Activated CD4-positive, alpha-beta T cell treated with anti-CD3 and anti-CD28 coated beads, Interleukin-2, amount 50 U/mL, for 24 hours (primary cell): ENCODE measurements at places on chromosomes 2 and 18.

DNA sequence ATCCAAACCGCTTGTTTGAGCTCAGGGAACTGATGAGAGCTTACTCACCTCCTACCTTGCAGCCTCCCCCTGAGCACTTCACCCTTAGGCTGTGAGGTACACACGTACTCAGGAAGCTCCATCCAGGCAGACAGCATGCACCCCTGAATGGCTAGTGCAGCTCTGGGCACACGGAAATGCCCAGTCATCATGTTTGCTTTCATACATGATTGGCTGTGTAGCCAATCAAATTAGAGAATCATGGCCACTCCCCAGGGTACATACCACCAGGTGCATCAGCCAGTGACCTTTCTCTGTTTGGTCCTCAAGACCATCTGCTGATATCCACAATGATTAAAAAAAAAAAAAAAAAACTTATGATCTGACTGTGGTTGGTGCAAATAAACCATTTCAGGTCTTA is 42.1 kb downstream of the RNF152 start:
- no peak for DNase-seq

DNA sequence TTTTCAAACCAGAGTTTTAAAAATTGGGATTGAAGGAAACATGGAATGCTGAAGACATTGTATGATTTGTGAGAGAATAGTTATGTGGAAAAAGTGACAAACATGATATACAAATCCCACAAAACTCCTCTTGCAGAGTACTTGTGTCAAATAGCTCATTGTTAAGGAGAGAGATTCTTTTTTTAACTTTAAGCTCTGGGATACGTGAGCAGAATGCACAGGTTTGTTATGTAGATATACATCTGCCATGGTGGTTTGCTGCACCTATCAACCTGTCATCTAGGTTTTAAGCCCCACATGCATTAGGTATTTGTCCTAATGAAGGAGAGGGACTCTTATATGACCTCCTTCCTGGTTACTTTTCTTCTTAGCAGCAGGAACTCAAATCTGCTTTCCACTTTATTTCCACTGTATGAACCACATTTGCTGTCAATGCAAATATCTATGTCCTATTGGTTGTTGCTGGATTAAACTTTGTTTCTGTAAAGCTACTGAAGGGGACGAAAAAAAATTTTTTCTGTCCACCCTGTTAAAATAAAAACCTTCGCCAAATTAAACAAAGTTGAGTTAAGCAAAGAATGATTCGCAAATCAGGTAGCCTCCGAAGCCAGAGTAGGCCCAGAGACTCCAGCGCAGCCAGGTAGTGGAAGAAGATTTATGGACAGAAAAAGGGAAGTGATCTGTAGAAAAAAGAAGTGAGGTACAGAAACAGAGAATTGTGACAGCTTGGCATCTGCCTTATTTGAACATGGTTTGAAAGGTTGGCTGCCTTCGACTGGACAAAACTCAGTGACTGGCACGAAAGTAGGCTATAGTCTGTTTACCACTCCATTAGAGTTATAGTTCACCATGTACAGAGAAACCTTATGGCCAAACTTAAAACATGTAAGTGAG is 430.1 kb upstream of the CHST9 start:
- no peak for DNase-seq

DNA sequence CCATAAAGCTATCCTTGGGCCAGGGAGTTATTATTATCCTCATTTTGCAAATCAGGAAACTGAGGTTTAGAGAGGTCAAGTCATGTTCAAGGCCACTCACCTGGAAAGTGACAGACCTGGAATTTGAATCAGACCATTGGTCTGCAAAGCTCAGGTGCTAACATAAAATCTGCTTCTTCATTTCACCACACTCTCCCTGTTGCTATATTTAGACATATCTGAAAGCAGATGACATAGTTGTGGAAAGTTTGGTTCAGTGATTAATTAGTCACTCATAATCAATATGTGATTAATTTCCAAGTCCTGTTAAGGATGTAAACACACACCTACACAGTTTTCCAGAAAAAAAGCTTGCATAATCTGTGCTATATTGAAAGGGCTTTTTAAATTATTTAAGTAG is 57.4 kb downstream of the LINC00305 start:
- no peak for DNase-seq

GRCh38 chr18:45102863-45103262 is 422.2 kb downstream of the SETBP1 start:
- no peak for DNase-seq

- DNase-seq, result no peak
Observed at GRCh38 chr2:137960223-137960622, 4.0 kb upstream of the HNMT start.

DNA sequence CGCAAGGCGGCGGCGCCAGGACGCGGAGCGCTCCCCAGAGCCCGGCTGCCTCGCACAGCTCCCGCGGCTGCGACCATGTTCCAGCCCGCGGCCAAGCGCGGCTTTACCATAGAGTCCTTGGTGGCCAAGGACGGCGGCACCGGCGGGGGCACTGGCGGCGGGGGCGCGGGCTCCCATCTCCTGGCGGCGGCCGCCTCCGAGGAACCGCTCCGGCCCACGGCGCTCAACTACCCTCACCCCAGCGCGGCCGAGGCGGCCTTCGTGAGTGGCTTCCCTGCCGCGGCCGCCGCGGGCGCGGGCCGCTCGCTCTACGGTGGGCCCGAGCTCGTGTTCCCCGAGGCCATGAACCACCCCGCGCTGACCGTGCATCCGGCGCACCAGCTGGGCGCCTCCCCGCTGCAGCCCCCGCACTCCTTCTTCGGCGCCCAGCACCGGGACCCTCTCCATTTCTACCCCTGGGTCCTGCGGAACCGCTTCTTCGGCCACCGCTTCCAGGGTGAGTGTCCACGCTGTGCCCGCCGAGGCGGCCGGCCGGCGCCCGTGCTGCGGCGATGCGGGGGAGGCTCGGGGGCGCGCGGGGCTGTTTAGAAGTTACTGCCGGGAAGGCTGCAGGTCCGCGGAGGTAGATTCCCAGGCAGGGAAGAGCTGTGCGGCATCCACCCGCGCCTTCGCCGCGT is 696 bp downstream of the EMX1 start:
- DNase-seq, result no peak

DNA sequence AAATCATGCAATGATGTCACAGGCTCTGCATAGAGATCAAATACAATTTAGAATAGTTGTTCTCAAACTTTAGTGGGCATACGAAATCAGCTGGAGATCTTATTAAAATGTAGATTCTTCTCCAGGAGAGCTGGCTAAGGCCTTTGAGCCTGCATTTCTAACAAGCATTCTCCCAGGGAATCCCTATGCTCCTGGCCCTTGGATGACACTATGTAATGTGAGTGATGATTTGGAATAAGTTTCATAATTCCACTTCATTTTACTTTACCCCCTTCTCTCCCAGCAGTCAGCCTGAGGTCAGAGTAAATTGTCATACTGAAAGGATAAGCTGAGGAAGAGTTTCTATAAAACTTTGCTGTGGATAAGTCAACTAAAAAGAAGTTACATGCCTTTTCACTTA is 189.1 kb downstream of the UBE2E3 start:
- no peak for DNase-seq

- no peak for DNase-seq
Observed at GRCh38 chr2:205800773-205801172, 118.5 kb downstream of the NRP2 start.

- no peak for DNase-seq
Observed at GRCh38 chr2:150783015-150783414, 295.5 kb upstream of the RND3 start.

- no peak for DNase-seq
Observed at GRCh38 chr2:43818761-43819160, 19.9 kb downstream of the ABCG5 start.

DNA sequence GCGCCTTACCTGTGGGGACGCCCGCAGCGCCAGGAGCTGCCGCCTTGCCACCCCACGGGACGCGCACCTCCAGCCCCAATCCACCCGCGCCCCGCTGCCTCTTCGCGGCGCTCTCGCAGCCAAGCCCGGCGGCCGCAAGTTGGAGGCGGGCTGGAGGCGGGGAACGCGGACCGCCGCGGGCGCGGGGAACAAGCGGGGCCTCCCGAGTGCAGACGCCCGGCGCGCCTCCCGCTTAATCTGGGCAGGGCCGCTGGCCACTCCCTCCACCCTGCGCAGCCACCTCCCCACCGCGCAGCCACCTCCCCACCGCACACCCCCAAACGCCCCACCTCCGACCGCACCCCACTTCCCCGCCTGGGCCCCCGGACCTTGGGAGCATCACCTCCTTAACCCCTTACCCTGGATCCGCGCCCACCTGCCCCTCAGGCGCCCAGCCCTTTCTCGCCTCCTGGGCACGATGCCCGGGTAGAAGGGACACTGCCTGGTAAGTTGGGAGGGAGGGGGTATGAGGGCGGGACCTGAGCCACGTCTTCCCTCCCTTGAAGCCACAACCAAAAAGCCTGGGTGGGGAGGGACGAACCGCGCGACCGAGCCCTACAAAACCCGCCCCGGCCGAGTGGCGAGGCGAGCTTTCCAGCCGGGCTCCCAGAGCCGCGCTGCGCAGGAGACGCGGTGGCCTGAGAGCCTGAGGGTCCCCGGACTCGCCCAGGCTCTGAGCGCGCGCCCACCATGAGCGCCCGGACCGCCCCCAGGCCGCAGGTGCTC is at the start of the genes COL4A3 and COL4A4:
COL4A3 (plus strand) TSS at position 627 of the 765 bp plus-strand sequence; CDS start at position 730, 103 bp downstream.
COL4A4 (minus strand) TSS at position 208 of the 765 bp plus-strand sequence. CDS start 16,722 bp downstream, outside the sequence.
- DNase-seq, result no peak

DNA sequence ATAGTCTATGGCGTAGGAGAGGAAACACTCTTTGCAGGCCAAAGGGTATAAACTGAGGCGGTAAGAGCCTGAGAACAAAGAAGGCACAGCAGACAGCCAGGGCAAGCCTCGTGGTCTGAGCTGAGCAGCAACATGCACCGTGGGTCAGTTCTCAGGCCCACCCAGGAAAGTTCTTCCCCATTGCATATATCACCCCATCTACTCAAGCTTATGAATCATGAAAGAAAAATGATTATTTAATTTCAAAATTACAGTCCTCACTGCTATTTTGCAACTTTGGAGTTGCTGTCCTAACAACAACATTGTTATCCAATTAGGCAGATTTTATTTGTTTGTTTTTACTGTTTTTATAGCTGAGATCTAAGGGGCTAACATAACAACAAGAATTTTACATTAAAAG is 54.7 kb upstream of the RIOK3 start:
- DNase-seq, result no peak

DNA sequence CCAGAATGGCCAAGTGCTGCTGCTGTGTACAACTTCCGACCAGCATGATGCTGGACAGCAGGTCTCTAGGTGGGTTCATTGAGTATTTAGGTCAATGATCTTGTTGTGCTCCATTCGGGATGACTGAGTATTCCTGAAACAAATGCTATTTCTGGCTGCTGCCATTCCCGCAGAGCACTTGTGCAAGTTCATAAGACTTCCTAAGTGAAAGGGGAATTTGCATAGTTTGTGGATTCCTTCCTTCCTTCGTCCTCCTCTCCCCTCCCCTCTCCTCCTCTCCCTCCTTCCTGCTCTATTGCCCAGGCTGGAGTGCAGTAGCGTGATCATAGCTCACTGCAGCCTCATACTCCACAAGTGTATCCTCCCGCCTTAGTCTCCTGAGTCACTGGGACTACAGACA is 40.4 kb downstream of the LDLRAD4 start:
- no peak for DNase-seq

GRCh38 chr2:9400268-9401058 is 22.9 kb downstream of the ITGB1BP1 start:
- DNase-seq, result no peak

DNA sequence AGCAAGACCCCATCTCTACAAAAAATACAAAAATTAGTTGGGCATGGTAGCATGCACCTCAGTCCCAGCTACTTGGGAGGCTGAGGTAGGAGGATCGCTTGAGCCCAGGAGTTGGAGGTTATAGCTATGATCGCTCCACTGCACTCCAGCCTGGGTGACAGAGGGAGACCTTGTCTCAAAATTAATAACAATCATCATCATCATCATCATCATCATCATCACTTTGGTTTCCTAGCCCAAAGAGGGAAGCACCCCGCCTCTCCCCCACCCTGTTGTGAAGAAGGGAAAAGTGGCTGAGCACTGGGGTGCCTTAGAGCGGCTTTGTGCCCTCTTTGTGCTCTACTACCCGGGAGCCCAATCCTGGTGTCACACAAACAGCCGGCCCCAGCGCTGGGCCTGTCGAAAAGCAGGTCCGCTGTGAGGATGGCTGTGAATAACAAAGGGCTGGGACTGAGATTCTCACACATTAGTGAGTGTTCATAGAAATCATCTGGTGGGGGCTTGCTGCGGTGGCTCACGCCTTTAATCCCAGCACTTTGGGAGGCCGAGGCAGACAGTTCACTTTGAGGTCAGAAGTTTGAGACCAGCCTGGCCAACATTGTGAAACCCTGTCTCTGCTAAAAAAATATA is 42.6 kb upstream of the ASXL2 start:
- no peak for DNase-seq
